Activated CD4-positive, alpha-beta T cell treated with anti-CD3 and anti-CD28 coated beads for 36 hours (primary cell): ENCODE measurements at places on chromosomes 16 and 17. TPM values are rescaled to one million over a fixed set of nuclear protein-coding genes. Genes with fewer than 3 reads are reported as not detected.

DNA sequence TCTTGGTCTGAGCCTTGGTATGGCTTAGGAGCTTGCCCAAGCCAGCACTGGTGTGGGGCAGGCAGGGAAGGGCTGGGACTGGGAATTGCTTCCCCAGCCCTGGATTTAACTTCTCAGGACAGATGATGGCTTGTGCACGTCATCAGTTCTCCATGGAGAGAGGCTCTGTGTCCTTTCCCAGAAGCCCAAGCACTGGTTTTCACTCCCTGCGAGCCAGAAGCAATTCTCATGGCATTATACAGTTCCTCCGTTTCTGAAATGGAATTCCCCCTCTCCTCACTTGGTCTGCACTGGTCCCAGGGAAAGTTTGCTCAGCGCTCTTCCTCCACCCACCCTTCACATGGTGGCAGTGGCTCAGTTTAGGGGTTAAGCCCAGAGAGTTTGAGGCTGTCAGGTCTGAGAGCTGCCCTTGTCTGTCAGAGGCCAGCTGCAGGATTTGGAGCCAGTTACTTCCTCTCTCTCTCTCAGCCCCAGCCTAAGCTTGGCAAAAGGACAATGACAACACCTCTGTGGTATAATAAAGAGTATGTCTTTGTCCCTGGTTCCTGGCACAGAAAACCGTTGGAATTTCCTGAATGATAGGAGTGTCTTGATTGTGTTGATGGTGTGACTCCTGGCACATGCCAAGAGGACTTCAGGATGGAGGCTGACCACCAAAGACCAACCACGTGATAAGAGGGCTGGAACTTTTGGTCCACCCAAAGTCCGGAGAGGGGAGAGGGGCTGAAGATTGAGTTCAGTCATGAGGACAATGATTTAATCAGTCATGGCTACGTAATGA lies 219.6 kb upstream of the TNRC6C start:
- no peaks in the 10 kb centered on the region for H3K36me3 ChIP-seq
- peaks cover 2% of the 10 kb centered on the region for H3K27me3 ChIP-seq
- H3K27ac ChIP-seq: no peak overlapping the region

- DNase-seq: no peak
- H3K36me3 ChIP-seq: no peaks in the 10 kb centered on the region
- H3K27me3 ChIP-seq: peaks cover 1% of the 10 kb centered on the region
Observed at GRCh38 chr17:50769884-50770283, 2.6 kb upstream of the ANKRD40CL start.

- peak within 1 kb of the TSS; percentile 95 for H3K4me3 ChIP-seq
- DNase-seq: peak; percentile 90
- H3K4me1 ChIP-seq: peaks cover 35% of the 10 kb centered on the region
- peaks cover 26% of the 10 kb centered on the region for H3K36me3 ChIP-seq
Observed at GRCh38 chr16:2009791-2010510, at the start of gene ZNF598. TSS of gene ZNF598 (minus strand) at chr16:2009821.

DNA sequence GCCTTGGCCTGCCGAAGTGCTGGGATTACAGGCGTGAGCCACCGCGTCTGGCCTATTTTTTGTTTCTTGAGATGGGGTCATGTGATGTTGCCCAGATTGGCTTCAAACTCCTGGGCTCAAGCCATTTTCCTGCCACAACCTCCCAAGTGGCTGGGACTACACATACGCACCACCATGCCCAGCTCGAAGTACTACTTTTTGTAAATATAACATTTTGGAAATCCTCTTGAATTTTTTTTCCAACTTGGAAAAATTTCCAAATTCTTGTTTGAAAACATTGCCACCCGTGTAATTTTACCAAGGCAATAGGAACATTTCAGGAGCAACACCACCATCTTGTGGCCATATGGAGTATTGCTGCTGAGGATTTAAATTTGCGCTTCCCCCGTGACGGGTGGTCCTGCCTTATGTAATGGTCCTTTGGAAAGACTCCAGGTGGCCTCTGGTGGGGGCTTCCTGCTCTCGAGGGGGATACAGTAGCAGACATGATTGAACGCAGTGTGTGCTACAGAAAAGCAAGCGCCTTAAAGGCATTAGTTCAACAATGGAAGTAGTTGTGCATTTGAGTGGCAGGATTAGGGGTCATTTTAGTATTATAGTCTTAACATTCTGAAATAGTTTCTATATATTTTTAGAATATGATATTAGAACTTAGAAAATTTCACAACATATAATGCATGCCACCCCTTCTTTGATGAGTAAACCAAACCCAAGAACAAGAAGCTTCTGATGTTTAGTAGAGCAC lies 8.0 kb downstream of the FLYWCH1 start:
- H3K36me3 ChIP-seq: peaks cover 20% of the 10 kb centered on the region
- no peak overlapping the region for H3K4me3 ChIP-seq
- no peaks in the 10 kb centered on the region for H3K27me3 ChIP-seq
- peaks cover 18% of the 10 kb centered on the region for H3K4me1 ChIP-seq
- no peak overlapping the region for H3K27ac ChIP-seq

DNA sequence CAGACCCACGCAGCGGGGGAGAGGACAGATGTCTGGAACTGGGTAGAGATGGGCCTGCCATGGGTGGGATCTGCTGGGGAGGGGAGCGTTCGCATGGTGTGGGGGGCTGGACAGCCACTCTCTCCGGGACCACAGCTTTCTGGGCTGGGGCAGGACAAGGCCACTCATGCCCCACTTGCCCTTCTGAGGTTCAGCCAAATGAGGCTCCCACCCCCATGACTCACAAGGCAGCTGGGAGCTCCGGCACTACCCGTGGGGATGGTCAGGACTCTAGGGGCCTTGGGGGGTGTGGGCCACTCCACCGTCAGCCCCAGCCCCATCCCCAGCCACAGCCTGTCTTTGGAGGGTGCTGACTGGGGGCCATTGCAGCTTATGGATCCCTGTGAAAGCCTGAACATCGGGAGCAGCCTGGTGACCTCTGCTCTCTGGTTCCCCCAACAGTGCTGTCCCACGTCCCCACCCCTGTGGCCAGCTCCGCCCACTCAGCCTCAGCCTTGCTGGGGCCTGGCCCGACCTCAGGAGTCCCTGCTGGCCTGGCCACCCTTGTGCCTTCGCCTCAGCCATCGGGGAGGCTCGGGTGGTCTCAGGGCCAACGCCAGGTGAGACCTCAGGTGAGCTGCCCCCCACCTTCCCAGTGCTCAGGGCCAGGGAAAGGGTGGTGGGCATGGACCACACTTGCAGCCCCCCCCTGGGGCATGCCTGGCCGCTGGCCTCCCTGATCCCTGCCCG lies 4.7 kb upstream of the CDH15 start:
- peaks cover 7% of the 10 kb centered on the region for H3K4me1 ChIP-seq
- no peaks in the 10 kb centered on the region for H3K36me3 ChIP-seq
- H3K4me3 ChIP-seq: no peak overlapping the region
- H3K27me3 ChIP-seq: peaks cover 3% of the 10 kb centered on the region
- DNase-seq: no peak

DNA sequence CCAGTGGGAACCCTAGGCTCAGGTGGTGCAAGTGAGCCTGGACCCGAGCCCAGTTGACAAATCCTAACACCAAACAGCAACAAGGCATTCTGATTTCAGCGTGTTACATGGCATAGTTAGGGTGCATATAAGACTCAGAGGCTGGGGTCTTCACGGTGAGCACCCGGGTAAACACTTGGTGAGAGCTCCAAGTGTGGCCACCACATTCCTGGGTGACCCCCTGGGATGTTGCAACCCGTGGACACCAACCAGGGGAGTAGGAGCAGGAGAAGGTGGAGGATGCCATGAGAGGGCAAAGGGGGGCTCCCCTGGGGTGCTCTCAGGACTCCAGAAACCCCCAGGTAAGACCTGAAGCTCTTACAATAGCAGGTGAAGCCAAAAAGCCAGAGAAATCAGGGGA lies 69.9 kb upstream of the CDH5 start:
- no peak overlapping the region for H3K27ac ChIP-seq
- H3K4me3 ChIP-seq: no peak overlapping the region
- H3K27me3 ChIP-seq: no peaks in the 10 kb centered on the region
- H3K36me3 ChIP-seq: no peaks in the 10 kb centered on the region
- DNase-seq: no peak

DNA sequence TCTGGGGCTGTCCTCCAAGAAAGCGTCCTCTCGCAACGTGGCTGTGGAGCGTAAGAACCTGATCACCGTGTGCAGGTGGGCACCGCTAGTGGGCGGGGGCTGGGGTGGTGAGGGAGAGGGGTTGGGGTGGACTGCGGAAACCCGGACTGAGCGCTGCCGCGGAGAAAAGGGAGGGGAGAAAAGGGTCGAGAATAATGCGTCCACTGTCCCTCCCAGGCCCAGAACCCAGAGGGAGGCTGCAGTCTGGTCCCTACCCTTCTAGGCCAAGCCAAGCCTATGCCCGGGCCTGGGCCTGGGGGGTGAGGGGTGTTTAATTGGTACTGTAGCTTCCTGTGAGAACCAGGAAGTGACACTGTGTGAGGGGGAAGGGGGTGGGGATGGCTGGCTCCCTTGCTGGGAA lies 464 bp downstream of the RUNDC3A start:
- no peak overlapping the region for H3K4me3 ChIP-seq
- H3K27me3 ChIP-seq: peaks cover 28% of the 10 kb centered on the region
- no peak for DNase-seq
- H3K27ac ChIP-seq: no peak overlapping the region
- H3K4me1 ChIP-seq: peaks cover 5% of the 10 kb centered on the region

- H3K27me3 ChIP-seq: no peaks in the 10 kb centered on the region
- H3K4me3 ChIP-seq: no peak overlapping the region
- H3K4me1 ChIP-seq: no peaks in the 10 kb centered on the region
- peak; percentile 80 for DNase-seq
- H3K36me3 ChIP-seq: no peaks in the 10 kb centered on the region
Observed at GRCh38 chr17:42163113-42163512, 8.3 kb upstream of the RAB5C start.

DNA sequence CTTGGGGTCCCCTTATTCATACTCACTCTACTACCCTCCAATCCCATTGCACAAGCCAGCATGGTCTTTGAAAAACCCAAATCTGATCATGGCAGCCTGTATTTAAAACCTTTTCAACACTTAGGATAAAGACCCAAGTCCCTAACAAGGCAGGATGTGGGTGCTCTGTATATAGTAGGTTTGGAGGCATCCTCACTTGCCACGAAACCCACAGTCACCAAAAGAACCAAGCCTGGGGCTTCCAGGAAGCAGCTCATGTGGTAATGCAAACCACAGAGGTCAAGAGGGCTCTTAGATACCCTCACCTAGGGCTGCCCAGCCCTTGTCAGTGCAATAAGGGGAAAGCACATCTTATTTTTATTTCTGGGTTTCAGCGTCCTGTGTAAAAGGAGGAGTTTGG lies 218.6 kb upstream of the ASIC2 start:
- peaks cover 15% of the 10 kb centered on the region for H3K27me3 ChIP-seq
- peaks cover 10% of the 10 kb centered on the region for H3K4me1 ChIP-seq
- DNase-seq: no peak

DNA sequence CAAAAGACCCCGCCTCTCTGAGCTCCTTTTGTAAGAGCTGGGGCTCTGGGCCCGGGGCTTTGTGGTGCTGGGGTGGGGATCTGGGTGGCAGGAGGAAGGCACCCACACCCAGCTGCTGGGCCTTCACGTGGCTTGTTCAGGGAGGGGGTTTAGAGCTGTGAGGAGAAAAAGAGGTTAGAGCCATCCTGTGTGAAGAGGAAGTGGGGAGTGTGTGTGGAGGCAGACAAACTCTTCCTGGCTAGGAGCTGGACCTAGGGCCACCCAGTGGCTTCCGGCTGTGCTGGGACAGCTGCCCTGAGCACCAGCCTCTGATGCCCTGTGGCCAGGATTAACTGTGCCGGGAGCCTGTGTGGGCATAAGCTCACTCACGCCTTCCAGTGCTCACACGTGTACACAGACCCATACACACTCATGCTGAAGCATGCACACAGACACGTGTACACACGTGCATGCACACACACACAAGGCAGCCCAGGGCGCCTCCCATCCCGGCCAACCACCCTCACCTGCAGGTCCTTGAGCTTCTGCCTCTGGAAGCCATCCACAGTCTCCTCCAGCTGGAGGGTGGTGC lies 7.4 kb downstream of the CIBAR2 start:
- no peaks in the 10 kb centered on the region for H3K27me3 ChIP-seq
- H3K4me1 ChIP-seq: peaks cover 30% of the 10 kb centered on the region
- H3K36me3 ChIP-seq: no peaks in the 10 kb centered on the region
- H3K4me3 ChIP-seq: no peak overlapping the region
- H3K27ac ChIP-seq: peak overlapping the region; percentile 65

DNA sequence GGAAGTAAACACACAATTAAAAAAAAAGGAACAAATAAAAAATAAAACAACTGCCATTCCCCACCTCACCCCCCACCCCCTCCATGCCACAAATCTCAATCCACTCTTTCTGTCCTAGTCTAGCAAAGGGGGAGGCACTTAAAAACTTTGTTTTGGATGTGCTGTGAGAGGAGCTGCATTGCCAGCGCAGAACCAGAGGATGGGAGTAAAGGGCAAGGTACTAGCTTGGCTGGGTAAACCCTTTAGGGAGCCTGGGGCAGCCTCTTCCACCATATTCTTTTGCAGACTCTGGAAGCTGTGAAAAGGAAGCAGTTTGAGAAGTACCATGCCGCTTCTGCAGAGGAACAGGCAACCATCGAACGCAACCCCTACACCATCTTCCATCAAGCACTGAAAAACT lies 1.4 kb downstream of the MRPS7 start:
- no peaks in the 10 kb centered on the region for H3K27me3 ChIP-seq
- no peak for DNase-seq
- peaks cover 35% of the 10 kb centered on the region for H3K4me1 ChIP-seq
- peak overlapping the region; percentile 88 for H3K4me3 ChIP-seq

- no peak for DNase-seq
- H3K27ac ChIP-seq: no peak overlapping the region
- H3K4me1 ChIP-seq: peaks cover 3% of the 10 kb centered on the region
- H3K36me3 ChIP-seq: no peaks in the 10 kb centered on the region
- H3K4me3 ChIP-seq: no peak overlapping the region
- no peaks in the 10 kb centered on the region for H3K27me3 ChIP-seq
Observed at GRCh38 chr17:70089513-70090148, 14.6 kb downstream of the KCNJ16 start.

DNA sequence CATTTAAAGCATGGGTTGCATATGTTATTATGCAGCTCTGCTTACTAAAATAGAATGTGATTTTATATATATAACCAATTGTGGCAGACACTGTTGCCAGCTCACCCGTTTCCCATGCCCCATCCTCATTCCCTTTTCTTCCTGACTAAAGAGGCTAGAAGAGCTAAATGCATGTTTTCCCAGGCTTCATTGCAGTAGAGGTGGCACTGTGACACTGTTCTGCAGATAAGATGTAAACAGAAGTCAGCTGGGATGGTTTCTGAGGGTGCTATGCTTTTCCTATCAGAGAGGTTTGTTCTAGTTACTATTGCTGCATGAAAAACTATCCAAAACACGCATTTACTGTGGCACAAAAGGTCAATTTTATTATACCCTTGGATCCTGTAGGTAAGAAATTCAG lies 5.7 kb upstream of the TOB1 start:
- H3K36me3 ChIP-seq: no peaks in the 10 kb centered on the region
- no peaks in the 10 kb centered on the region for H3K27me3 ChIP-seq
- no peak for DNase-seq
- peak overlapping the region; percentile 26 for H3K27ac ChIP-seq

The TM4SF5 gene
- total RNA-seq: not detected

The CD300H gene
- total RNA-seq: not detected

The MMP25 gene
- total RNA-seq: 0.55 TPM

The MT1A gene
- 1.1 TPM for total RNA-seq

The TBC1D3I gene
- total RNA-seq: not detected

The CPHXL2 gene
- total RNA-seq: not detected
